Hematopoietic multipotent progenitor cell (in vitro differentiated cells): ENCODE measurements at places on chromosomes 5 and 9. TPM values are rescaled to one million over a fixed set of nuclear protein-coding genes. Genes with fewer than 3 reads are reported as not detected.

GRCh38 chr5:38445374-38446028 is 110.9 kb downstream of the LIFR start:
- no peak for DNase-seq

DNA sequence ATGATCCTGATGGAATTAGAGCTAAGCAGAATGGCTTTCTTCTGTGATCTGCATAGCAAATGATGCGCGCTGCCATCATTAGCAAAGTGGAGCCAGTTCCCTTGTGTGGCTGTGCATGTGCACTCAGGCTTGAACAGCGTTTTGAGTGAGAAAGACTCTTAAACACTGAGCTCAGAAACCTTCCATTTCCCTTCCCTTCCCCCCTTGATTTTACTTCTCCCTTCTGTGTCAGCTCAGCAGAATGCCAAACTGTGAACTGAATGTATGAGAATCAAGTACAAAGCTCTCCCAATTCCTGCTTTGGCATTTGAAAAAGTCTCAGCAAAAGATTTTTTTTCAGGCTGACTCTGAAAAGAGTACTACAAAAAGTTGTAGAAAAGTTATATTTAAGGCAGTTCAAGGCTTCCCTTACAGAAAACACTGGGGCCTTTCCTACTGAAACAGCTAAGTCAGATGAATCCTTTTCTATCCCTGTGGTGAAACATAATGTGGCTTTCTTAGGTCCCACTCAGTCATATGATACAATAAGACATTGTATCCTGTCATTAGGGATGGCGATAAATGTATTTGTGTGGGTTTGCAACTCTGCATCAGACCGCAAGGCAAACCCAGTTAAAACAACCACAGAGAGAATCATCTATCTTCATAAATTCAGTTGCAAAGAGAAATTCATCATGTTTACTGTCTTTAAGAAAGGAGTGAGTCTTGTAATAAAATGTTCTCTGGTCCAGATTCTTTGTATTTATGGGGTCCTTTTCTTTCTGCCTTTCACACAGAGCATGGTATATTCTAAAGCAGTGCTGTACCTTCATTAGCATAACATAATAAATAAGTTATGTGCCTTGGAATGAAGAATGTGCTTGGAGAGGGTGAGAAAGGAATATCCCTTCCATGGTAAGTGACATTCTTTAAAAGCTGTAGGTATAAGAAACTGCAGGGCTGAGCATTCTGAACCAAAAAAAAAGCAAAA is 222.6 kb downstream of the CAAP1 start:
- peak; percentile 15 for DNase-seq

DNA sequence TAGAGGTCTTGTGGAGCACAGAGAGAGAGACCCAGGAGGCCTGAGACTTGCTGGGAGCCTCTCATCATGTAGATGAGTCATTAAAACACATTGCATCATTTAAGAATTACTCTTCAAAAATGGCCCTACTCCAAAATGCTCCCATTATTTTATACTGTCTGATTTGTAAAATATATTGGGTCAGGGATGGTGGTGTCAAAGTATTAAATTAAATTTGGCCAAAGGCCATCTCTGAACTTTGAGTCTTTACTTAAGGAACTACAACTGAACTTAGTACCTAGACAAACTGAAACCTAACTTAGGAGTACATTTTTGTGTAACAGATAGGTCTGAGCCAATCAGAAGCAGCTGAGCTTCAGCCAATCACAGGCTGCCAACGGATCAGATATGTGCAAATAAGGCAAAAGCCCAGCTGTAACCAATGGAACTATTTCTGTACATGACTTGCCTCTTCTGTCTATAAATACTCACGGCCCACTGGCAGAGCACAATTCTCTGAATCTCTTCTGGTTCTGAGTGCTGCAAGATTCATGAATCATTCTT is 657.2 kb downstream of the TLE1 start:
- DNase-seq, result no peak

The PTPN3 gene
- total RNA-seq, result under 0.01 TPM

The TAF11L9 gene
- total RNA-seq, result not detected

The BTNL9 gene
- under 0.01 TPM for total RNA-seq
